ENCODE measurements at places on chromosomes 13 and 19.

- no peak for DNase-seq
These were observed 607 bp upstream of the ZNF566 start for GRCh38 chr19:36489920-36490415.

- no peak for DNase-seq
These were observed 491.2 kb downstream of the COG6 start for GRCh38 chr13:40146611-40147117.

DNA sequence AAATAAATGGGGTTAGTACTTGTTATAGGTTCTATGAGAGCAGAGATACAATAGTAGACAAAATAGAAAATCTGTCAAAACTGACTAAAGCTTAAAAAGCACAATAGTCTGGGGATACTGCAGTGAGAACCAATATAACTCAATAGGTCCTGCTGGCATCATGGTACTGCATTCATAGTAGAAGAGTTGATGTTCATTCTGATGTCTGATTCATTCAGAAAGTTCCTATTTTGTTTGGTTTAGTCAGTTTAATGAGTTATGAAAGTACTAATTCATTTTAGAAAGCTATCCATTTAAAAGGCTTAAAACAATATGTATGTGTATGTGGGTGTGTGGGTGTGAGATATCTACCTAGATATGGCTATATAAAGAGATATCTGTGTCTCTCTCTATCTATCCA lies 152.8 kb downstream of the LHFPL6 start:
- no peak for DNase-seq

GRCh38 chr19:58558623-58559274 lies 338 bp upstream of the UBE2M start:
- peak; percentile 89 for DNase-seq

- no peak for DNase-seq
These were observed 10.6 kb downstream of the ABHD17A start for GRCh38 chr19:1874554-1875185.

DNA sequence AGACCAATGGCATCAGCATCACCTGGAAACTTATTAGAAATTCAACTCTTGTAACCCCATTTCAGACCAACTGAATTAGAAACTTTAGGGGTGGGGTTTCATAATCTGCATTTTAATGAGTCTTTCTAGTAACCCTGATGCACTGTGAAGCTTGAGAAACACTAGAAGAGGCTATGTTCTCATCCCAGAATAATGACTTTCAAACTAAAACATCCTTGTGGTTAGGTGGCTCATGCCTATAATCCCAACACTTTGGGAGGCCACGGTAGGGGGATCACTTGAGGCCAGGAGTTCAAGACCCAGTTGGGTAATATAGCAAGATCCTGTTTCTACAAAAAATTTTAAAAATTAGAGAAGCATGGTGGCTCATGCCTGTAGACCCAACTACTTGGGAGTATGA lies 402.4 kb downstream of the DLEU7 start:
- DNase-seq = no peak

- DNase-seq = no peak
These were observed 18.5 kb downstream of the EPSTI1 start for GRCh38 chr13:42973581-42973980.

DNA sequence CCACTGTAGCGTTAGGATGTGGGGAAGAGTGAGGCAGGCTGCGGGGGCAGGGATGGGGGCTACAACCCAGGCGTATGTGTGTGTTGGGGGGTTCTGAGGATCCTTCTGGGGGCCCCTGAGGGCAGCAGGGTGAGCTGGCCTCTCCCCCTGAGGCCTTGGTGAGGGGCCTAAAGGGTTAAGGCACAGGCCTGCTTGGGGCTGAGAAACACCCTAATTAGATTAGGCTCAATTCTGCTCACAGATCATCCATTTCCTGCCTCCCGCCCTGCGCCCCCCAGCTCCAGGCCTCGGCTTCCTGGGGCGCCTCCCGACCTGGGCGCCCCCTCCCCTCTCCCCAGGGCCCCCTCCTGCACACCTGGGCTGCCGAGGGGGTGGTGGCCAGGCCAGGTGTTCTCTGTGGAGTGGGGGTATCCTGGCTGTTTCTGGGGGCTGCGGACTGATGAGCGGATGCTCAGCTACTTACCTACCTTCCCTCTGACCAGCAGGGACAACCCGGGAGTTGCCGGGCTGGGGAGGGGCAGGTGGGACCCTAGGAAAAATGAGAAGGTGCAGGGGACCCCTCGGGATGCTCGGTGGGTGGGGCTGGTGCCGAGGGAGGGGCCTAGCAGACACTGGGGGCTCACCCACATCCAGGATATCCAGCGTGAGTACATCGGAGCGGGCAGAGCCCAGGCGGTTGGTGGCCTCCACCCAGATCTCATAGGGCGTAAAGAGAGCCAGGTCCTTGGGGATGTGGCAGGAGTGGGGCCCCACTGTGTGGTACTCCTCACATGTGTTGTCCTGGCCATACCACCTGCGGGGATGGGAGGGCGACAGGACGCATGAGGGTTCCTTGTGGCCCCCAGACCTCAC lies 8.6 kb downstream of the CRLF1 start:
- no peak for DNase-seq

DNA sequence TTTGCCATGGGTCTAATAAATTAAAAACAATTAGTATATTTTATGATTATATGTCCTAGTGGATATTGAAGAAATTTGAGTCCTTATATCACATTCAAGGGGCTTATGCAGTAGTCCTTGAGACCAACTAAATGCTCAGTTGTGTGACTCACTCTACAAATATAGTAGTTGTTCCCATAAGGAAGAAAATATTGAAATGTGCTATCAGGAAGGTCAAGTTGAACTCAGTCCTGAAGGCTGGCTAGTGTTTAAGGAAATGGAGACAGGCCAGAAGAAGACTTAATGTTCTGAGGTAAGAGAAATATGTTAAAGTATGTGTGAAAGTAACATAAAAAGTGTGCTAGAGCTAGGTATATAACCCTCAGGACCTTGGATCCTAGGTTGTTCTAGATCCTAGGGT lies 766.1 kb upstream of the GPC6 start:
- DNase-seq = no peak

DNA sequence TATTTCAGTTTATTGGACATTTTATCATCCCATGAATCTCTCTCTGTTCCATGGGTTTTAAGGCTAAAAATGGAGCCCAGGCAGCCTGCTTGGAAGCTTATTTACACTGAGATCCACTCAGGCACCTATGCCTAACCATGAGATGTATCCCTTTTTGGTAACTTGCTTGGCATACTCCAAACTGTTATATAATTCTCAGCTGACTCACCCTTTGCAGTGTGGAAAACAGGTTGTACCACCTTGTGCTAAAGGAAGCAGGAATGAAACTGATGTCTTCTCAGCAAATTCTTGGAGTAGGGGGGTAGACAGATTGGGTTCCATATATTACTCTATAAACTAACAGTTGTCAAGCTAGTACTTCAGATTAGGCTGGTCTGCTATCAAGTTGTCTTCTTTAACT lies 483.6 kb downstream of the KLF5 start:
- DNase-seq = no peak

GRCh38 chr19:44725684-44726083 lies 22.8 kb upstream of the BCL3 start:
- no peak for DNase-seq

DNA sequence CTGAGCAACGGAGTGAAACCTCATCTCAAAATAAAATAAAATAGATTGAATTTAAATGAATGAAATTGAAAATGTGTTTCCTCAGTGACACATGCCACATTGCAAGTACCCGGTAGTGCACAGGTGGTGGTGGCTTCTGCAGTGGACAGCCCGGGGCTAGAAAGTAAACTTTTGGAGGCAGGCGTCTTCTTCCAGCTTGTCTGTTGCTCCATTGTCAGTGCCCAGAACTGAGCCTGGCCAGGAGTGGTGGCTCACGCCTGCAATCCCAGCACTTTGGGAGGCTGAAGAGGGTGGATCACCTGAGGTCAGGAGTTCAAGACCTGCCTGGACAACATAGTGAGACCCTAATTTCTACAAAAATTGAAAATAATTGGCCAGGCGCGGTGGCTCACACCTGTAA lies 5.7 kb downstream of the MYH14 start:
- no peak for DNase-seq

DNA sequence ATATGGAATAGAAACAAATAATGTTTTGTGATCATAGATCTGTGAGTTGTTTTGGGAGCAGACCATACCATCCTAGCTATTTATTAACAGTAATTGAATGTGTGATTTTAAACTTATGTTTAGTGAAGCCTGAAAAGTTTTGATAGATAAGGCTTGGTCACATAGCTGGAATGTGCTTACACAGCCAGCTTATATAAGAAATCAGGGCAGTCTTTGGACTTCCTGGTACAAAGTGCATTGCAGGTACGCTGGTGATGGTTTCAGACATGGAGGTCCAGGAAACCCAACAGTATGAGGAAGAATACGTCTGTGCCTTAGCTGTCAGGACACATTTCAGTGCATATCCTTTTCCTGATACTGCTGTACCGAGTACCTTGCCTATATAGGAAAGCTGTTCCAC lies 2316.2 kb upstream of the PCDH20 start:
- DNase-seq = no peak

DNA sequence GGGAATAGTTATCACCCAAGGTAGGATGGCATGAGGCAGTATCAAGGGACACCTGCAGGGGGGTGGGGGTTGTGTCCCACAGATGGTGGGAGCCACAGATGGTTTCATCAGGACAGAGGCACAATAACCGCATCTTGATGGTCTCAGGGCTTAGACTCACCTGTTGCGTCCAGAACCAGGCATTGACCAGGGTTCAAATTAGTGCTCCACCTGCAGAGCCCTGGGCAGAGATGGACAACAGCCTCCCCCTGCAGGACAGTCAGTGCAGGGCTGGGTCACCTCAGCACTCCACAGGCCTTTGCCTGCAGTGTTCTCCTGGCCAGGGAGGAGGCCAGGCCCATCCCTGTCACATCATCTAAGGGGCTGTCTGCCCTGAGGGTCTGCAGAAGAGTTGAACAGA lies 14.5 kb upstream of the CEACAM1 start:
- DNase-seq = no peak

GRCh38 chr13:98998831-98999638 lies 21.2 kb upstream of the DOCK9 start:
- DNase-seq = no peak

GRCh38 chr13:34421347-34421719 lies 520.7 kb upstream of the NBEA start:
- DNase-seq = no peak

- DNase-seq = no peak
These were observed 24.5 kb upstream of the DPP9 start for GRCh38 chr19:4748185-4748584.

- DNase-seq = no peak
These were observed 5.3 kb downstream of the ATP11A start for GRCh38 chr13:112695121-112695520.

DNA sequence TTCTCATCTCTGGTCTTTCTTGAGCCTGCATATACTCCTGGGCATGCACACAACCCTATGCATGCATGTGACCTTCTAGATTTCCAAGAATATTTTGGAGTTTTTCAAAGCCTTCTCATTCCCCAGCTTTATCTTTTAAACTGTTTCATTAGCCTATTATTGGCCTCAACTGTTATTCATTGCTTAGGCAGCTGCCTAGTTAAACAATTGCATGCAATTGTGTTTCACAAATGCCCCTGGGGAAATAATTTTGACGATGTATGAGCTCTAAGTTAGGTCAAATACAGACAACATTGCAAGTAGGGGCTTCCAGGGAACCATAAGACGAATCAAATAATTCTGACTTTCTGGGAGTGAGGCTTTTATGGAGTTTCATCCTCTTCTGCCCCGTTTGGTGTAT lies 2.3 kb upstream of the UPK1A start:
- no peak for DNase-seq

- DNase-seq = peak; percentile 55
These were observed at the start of gene ARHGEF1 for GRCh38 chr19:41882568-41883462. TSS of gene ARHGEF1 (plus strand) at chr19:41883184. CDS start at chr19:41888083, 4,899 bp downstream.

GRCh38 chr19:35449359-35450043 lies 1.4 kb downstream of the FFAR2 start:
- DNase-seq = peak; percentile 63

GRCh38 chr19:4662020-4662695 lies 8.0 kb downstream of the MYDGF start:
- no peak for DNase-seq

DNA sequence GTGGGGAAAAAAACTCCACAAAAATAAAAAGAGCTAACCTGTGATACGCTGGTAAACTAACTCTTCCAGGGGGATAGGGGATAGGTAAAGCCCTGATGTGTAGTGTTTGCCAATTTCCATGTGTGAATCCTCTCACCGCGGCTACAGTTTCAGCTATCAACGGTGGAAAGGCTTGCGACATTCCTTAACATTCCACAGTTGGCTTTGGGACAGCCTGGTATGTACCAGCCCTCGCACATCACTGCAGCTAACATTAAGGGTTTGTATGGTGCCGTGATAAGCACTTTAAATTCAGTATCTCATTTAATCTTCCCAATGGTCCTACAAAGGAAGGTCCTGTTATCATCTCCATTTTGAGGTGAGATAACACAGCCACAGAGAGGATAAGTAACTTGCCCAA lies 112.4 kb downstream of the KATNAL1 start:
- DNase-seq = no peak

DNA sequence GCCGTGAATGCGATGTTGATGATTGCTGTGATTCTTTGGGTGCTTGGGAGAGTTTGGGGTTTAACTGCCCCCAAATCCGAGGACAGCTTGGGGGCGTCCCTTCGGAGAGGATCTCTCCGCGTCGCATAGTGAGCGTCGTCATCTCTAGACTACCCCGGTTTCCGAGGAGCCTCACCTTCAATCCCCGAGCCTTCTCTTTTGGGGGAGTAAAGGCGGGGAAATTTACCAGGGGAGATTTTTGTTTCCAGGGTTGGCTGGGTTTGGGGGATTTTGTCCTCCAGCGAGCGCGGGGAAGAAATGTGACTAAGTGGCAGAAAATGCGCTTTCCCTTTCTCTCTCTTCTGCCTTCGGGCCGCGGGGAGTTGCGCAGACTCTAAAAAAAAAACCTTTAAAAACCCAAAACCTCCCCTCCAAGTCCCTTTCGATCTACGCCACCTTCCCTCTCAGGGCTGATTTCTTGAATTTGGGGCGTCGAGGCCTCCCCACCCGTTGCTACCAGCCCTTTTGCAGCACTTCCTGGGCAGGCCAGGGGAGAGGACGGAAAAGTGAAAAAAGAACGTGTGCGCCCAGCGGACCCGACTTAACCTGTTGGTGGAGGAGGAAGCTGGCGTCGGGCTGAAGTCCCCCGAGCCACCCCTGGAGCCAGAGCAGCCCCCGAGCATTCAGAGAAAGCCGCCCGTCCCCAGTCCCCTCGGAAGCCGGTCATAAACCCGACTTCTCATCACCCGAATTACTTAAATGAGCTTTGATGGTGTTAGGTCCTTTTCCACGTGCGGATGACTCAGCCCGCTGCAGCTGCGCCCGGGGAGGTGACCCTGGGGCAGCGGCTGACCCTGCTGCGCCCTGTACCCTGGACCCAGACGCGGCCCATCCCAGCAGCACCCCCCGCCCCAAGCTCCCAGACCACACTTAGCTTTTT lies 17.7 kb downstream of the NFIX start:
- DNase-seq = no peak

DNA sequence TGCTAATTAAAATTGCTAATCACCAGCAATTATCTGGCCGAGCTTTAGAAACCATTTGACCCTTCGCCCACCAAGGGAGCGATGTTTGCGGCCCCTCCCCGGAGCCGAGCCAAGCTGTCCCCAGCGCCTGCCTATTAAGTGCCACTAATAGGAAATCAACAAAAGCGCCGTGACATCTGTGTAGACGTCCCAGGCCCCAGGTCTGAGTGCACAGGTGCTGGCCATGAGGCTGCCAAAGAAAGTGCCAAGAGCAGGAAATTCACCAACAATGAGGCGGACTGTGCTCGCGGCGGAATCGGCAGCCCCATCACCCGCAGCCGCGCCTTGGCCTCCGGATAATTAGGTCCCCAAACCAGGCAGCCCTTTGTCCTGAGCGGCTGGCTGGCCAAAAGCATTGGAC lies 44.5 kb upstream of the SPACA7 start:
- no peak for DNase-seq

All from T47D (cell line).